ENCODE measurements at places on chromosomes 3 and 15.

GRCh38 chr3:177792311-177793030 lies 595.2 kb upstream of the TBL1XR1 start:
- DNase-seq, result no peak

- DNase-seq, result no peak
These were observed 9.4 kb downstream of the NT5DC2 start for GRCh38 chr3:52524258-52524751.

DNA sequence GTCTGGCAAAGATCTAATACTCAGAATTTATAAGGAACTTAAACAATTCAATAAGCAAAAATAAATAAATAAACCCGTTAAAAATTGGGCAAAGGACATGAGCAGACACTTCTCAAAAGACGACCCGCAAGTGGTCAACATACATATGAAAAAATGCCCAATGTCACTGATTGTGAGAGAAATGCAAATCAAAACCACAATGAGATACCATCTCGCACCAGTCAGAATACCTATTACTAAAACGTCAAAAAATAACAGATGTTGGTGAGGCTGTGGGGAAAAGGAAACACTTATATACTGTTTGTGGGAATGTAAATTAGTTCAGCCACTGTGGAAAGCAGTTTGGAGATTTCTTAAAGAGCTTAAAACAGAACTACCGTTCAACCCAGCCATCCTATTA lies 188.0 kb upstream of the MRPL3 start:
- no peak for DNase-seq

- DNase-seq, result peak; percentile 30
These were observed 76.3 kb upstream of the ARHGEF3 start for GRCh38 chr3:56878074-56878473.

DNA sequence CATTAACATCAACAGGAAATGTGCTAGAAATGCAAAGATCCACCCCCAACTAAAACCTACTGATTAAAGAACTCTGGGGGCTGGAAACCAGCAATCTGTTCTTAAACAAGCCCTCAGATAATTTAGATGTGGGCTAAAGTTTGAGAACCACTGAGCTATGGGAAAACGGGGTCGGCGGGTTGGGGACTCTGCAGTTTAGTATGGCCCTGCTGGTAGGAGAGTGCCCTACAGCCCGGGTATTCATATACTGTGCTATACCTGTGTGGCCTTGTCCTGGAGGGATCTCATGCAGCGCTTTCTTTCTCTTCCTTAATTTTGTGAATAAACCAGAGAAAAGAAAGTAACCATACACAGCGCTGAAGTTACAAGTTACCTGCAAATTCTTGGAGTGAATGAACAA lies 189.7 kb upstream of the GBE1 start:
- no peak for DNase-seq

DNA sequence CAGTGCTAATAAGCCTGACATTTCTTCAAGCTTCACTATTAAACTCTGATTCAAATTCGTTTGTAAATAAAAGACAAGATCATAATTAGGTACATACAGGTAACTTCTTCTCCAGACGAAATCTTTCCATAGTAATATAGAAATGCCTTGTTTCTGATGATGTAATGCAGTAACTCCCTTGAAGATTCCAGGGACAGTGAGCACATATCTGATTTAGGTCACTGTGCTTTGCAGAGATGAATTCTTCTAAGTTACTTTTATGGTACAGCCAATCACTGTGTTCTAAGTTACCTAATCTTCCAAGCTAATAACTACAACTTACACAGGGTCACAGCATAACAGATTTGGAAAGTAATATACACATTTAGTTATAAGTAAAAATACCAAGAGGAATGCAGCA lies 27.6 kb downstream of the SLC4A7 start:
- no peak for DNase-seq

GRCh38 chr3:16600780-16601536 lies 4.3 kb downstream of the DAZL start:
- peak; percentile 86 for DNase-seq

DNA sequence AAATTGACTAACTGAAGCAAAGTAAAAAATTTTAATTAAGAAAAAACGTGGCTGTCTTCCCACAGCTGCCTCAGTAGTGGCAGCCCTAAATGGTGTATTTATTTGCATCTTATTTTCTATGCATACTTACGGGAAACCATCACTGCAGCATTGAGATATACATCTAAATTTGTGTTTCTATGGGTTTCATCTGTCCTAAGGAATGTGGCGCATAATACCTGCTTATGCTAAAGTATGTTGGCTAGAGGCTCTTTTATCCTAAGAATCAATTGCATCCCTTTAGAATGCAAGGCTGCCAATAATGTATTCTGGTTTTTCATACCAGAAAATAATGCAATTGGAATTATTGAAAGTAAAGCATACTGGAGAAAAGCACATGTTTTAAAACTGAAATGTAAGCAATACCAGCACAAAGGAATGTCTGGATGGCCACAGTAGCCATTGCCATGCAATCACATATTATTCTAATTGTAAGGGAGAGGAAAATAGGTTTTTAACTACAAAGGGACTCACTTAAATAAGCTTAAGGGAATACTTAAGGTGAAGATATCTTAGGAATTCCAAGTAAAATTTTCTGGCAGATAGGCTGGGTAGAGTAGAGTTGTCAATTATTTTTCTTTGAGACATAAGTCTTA lies 834.5 kb upstream of the NECTIN3 start:
- DNase-seq, result no peak

- DNase-seq, result no peak
These were observed 10.9 kb upstream of the ULK4 start for GRCh38 chr3:41972802-41973201.

DNA sequence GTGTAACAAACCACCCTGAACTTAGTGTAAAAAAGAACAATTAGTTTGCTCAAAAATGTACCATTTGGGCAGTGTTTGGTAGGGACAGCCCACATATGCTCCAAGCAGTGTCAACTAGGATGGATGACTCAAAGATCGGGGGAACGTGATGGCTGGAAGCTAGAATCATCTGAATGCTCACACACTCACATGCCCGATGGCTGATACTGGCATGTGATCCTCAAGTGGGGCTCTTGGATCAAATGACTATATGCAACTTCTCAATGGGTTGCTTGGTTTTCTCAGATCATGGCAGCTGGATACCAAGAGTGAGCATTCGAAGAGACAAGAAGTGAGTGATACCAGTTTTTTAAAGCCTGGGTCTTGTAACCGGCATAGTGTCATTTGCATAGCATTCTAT lies 335.9 kb upstream of the KCNMB2 start:
- DNase-seq, result no peak

DNA sequence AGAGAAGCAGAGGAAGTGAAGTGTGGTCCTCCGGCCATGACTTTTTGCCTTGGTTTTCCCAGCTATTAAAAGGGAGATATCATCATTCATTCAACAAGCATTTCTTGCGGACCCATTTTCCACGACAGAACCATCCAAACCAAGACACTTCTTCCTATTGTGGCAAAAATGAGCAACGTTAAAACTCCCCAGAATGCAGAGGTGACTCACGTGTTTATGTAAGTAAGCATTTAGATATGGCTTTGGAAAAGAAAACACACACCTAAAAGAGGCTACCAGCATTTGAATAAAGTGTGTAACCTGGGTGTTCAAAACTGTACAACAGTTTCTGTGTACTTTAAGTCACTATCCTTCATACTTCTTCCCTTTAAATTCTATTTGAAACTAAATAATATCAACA lies 181.3 kb downstream of the RORA start:
- DNase-seq, result no peak

DNA sequence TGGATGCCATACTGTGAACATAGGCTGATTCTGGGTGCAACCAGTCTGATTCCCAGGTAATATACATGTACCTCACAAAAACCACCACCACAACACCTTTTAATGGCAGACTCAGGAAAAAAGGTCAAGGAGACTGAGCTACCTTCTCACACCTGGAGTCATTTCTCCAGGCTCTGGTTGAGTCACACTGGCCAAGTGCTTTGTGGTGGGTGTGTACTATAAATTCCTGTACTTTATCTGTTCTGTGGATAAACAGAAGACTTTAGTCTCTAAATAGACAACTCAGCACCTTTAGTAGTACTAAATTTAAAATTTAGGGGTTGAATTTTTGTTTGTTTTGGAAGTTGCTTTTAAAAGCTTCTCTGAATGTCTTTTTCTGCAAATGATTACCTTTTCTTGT lies 46.7 kb downstream of the TOP2B start:
- no peak for DNase-seq

GRCh38 chr15:70196372-70197316 lies 98.9 kb upstream of the TLE3 start:
- DNase-seq, result peak; percentile 26

- DNase-seq, result no peak
These were observed 2.9 kb downstream of the ESYT3 start for GRCh38 chr3:138437281-138437680.

DNA sequence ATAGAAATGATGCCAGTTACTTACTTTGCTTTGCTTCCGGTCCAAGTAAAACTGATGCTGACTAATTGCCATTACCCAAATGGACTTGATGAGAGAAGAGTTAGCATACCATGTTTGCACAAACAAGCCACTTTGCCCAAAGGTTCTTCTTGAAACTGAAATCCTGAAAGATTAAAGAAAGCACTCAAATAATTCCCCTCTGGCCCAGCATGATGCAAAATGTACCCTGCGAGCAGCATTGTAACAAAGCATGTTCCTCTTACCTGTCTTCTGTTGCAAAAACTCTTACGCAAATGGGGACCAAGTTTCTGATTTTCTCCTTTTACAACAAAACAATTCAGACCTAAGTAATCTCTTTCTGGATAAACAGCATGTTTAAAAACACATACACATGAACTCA lies 74.5 kb upstream of the LMOD3 start:
- DNase-seq, result no peak

DNA sequence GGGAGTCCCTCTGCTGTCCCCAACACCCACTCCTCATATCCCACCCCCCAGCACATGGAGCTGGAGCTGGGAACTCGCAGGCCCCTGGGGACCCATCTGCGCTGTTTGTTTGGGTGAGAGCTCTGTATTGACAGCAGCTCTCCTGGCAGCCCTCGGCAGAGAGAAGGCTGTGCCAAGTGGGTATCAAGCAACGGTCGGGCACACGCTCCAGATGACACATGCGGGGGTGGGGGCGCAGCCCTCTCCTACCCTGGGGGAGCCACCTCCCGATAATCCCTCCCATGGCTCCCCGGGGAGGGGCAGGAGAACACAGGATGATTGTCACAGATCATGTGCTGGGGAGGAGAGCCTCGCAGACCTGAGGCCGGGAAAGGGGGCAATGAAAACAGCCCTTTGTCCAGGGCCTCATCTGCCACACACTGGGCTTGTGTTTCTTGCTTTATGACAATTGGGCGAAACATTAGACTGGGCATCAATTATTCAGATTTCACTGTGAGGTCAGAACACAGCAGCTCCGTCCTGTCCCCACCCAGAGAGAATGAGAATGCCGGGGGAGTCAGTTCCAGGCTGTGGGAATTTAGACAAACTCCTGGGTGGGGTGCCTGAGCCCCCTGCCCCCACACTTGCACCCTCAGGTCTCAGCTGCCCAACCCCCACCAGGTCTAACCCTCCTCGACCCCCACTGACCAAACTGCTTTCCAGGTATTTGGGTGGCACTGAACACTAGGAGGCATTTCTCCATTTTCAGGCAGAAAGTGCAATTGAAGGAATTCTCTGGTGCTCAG lies 46.4 kb upstream of the KLF13 start:
- no peak for DNase-seq

DNA sequence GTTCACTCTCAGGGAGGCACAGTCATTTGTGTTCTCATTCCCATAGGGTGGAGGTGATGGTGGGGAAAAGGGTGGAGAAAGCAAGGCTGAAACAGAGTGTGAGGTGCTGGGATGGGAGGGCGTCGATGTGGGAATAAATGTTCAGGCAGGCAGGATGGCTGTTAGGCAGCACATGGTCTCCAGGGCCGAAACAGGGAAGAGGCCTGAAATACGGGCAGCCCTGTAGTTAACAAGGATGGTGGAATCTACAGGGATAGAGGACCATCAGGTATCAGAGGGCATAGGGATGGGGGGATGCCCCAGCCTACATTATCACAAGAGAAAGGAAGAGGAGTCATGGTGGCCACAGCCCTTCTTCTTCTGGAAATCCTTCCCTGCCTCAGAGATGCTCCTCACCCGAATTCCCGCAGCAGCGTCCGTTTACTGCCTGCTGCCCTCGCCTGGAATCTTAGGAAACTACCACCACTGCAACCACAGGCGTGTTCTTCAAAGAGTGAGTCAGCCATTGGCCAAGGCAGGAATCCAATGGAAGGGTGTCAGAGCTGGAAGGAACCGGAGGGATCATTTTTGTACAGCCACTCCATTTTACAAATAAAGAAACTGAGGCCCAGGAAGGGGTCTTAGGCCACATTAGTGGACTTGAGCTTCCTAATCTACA lies 49.7 kb upstream of the POMGNT2 start:
- DNase-seq, result no peak

- no peak for DNase-seq
These were observed 54.6 kb downstream of the WNT7A start for GRCh38 chr3:13825311-13825579.

DNA sequence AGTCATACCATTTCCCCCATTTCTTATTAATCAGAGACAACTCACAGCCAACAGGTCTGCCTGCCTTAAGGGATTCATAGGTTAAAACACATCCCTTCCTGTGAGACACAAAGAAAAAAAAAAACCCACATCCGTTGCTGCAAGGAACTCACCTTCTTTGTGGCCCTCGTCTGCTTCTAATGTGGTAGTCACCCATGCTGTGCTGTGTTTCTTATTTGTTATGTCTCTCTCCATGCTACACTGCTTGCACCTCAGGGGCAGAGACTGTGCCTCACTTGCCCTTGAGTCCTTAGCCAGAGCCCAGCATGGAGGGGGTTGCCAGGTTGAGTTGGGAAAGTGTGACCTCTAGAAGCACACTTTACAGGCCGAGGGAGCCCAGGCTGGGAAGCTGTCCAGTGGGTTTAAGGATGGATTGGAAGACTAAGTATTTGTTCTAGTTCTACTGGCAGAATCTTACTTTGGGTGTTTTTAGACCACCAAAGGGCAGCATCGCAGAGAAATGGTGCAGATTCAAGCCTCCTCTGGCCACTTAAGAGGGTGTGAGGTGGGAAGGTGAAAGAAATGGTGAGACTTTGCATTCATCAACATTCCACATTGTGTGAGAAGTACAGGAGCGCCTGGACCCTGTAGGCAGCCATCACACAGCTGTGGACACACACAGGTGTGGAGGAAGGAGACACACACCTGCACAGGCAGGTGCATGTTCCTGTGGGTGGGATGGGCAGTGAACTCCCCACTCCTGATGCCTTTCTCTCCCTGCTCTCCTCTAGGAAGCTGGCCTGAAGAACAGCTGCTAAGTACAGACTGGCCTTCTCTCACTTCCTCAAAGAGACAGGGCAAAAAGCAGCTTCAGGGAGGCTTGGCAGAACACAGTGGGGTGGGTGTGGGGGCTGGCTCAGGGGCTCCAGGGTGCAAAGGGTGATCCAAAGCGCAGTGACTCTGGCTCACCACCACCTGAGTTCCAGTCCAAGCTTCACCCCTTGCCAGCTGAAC lies 48.8 kb downstream of the GLB1 start:
- DNase-seq, result peak; percentile 39

GRCh38 chr3:194357681-194358080 lies 6.6 kb upstream of the CPN2 start:
- DNase-seq, result no peak

All from activated CD4-positive, alpha-beta T cell treated with anti-CD3 and anti-CD28 coated beads, Interleukin-2, amount 50 U/mL, for 1 hour (primary cell).